ENCODE measurements at places on chromosomes 12 and 14.

DNA sequence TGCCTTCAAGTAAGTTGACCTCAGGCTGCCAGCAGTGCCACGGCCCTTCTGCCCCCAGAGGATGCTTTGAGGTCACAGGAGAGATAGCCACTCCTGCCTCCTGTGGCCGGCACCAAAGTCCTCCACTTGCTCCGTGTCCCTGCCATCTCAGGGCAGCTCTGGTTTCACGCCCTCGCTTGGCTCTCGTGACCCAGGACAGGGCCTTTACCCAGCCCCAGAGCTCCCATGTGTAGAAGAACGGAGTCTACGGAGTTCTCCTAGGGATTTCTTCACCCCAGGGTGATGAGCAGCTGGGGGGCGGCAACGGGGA, 178.1 kb downstream of the ADGRD1 start:
- no peak for DNase-seq

GRCh38 chr14:20350282-20350681, 6.8 kb downstream of the PARP2 start:
- no peak for DNase-seq

- no peak for DNase-seq
Observed at GRCh38 chr12:16165506-16165905, 112.0 kb downstream of the SLC15A5 start.

DNA sequence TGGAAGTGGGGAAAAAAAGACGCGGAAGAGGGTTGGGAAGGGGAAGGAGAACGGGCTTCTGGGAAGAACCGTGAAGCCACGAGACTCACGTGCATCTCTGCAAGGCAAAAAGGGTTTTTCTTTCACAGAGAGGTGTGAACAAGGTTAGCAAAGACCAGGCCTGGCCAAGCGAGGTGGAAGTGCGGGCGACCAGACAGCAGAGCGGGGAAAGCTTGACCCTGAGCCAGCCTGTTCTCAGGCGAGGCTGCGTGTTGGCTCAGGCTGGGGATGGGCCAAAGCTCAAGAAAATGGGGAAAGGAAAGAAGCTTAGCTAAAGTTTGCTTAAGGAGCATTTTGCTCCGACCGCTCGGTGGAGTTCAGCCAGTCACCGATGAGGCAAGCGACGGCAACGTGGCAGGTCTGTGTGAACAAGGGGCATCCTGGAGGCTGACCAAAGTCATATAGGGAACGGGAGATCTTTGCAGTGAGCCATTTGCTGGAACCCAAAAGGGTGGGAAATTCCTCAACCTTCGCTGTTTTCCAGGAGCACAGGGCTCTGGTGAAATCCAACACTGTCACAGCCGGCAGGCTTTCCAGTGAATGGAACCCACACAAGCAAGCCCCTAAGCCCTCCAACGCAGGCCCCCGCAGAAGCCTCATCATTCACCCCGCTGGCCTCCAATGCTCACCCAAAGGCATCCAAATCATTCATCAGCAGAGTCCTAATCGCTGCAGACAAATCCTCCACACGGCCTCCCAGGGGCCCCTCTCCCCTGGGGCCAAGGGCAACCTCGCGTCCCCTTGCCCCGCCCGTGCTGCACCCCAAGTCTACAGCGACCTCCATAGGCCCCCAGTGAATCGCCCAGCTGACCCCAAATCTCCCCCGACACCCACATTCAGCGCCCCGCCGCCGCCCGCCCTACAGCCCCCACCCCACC, 754 bp downstream of the ZNF605 start:
- no peak for DNase-seq

- no peak for DNase-seq
Observed at GRCh38 chr12:57188090-57188425, 28.5 kb upstream of the NXPH4 start.

DNA sequence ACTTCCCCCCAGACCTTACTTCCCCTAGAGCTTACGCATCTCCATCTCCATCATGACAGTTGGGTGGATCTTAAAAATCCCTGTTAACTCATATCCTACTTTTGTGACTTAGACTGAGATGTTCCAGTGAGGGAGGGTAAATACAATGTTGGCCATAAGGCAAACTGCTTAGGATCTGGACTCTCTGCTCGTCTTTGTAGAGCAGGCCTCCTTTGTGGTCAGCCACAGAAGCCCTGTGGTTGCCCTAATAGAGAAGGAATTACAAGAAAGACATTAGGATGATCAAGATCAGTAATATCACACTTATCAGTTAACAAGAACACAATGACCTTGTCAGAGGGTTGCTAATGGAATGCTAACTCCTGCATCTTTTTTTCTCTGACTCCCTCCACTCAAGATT, 52.0 kb downstream of the TMEM132C start:
- no peak for DNase-seq

- DNase-seq: no peak
Observed at GRCh38 chr12:7127916-7128626, 618 bp downstream of the RBP5 start.

- DNase-seq: no peak
Observed at GRCh38 chr12:46244273-46244915, 24.4 kb downstream of the SLC38A1 start.

GRCh38 chr14:72943876-72944430, 17.7 kb downstream of the DCAF4 start:
- no peak for DNase-seq

GRCh38 chr12:44497044-44497443, 379.1 kb downstream of the NELL2 start:
- no peak for DNase-seq

DNA sequence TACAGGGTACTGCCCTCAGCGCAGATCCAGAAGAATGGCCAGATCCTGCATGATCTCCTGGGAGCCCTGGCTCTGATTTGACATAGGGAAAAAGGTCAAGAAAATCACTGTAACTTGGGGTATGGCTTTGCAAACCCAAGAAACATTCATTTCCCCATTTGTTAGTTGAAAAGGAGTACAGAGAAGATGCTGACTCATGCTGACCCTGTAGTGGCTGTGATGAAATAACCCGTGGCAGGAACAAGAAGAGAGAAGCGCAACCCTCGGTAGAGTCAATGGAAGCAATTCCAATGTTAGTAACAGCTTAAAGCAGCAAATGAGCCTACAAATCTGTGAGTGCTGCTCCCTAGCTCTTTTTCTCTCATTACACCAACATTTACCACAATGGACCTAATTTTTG, 281.6 kb upstream of the NPAS3 start:
- DNase-seq: no peak

GRCh38 chr12:96061323-96061722, 25.9 kb upstream of the LTA4H start:
- DNase-seq: no peak

DNA sequence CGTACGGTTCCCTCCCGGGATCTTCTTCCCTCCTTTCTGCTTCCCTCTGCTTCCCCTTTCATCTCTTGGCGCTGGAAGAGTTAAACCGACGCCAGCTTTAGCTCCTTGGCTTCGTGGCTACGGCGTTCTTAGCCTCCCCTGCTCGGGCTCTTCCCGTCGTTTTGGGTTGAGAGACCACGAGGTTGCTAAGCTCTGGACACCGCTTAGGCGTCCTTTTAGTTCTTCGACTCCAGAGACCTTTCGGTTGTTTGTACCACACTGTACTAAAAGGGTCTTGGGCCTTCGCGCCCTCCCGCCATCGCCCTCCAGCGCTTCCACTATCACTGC, 545 bp downstream of the CPSF2 start:
- DNase-seq: peak; percentile 17

- peak; percentile 8 for DNase-seq
Observed at GRCh38 chr14:91947475-91948184, at the start of gene FBLN5. Gene FBLN5, minus strand, starts transcription at chr14:91947694. Its CDS starts 465 bp downstream, at chr14:91947229.

GRCh38 chr12:2976581-2976996, 17.4 kb downstream of the TEAD4 start:
- DNase-seq: no peak

DNA sequence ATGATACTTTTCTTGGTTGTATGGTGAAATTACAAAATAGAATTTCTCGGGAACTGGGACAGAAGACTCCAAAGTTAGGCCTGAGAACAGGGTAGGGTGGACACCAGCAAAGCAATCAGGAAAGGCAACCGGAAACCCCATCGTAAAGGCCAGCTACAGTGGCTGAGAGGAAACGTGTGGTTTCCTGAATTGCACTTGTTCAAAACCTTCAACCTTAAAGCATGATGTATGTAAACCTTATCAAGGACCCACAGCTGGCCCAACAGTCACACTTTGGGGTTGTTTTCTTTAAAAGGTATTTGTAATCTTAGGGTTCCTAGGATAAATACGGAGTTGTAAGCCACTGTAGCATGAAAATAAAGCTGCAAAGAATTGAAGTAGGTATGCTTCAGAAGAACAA, 2.2 kb upstream of the PTGDR start:
- DNase-seq: no peak

GRCh38 chr12:94962670-94963069, 40.8 kb downstream of the NDUFA12 start:
- no peak for DNase-seq

DNA sequence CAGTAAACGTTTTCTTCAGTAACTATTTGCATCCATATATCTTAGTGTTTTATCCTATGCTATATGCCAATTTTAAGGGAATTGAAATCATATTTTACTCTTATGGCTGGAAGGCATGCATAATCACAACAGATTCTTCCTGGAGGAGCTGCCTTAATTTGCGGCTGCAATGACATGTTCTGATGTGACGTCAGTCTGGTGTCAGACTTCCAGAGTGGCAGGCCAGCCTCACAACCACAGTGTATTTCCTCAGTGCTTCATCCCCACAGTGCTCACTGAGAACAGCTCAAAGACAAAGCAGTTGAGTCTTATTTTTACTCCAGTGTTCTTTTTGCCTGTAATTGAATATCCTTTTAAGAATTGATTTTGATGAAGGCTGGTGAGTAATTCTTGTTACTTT, 107.1 kb downstream of the PLEKHA5 start:
- DNase-seq: no peak

DNA sequence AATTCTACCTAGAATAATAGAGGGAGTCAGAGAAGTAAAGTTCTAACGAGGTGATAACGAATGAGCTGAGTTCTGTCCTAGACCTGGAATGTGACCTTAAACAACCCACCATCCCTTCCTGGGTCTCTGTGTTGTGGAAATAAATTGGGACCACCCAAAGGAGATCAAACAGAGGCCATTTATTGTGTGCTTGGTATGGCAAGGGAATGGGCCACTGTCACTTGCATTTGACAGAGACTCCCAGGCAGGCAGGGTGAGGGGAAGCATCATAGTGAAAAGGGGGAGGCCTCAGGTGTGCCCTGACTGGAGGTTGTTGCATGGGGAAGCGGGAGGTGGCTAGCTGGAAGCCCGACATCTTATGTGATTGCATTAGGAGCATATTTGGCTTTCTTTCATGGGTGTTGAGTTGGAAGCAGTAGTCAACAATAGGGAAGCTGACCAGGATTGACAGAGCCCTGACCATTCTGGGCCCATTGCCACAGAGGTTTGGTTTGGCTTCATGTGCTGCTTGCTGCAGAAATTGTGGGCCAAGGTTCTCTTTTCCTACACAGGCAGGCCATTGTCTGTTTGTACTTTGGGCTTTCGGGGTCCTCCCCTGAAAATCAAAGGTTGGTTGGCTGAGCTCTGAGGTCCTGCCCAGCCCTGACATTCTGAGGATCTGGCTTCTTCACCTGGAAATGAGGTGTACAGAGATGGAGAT, 17.6 kb upstream of the FAM181A start:
- DNase-seq: no peak

GRCh38 chr14:55122440-55122986, 6.5 kb upstream of the LGALS3 start:
- DNase-seq: no peak

- DNase-seq: no peak
Observed at GRCh38 chr14:55577229-55577628, 2.8 kb upstream of the KTN1 start.

- DNase-seq: no peak
Observed at GRCh38 chr14:99718811-99719192, 34.7 kb downstream of the CYP46A1 start.

GRCh38 chr12:43676183-43676813, 82.3 kb downstream of the PUS7L start:
- DNase-seq: no peak

GRCh38 chr12:124527861-124528561, 39.4 kb downstream of the NCOR2 start:
- no peak for DNase-seq

Measured in stimulated activated CD4-positive, alpha-beta T cell treated with anti-CD3 and anti-CD28 coated beads, Interleukin-1b, Interleukin-23, amount 100 ng/mL, for 4 hours (primary cell).